ENCODE measurements at places on chromosomes 2 and 18. TPM values are rescaled to one million over a fixed set of nuclear protein-coding genes. Genes with fewer than 3 reads are reported as not detected.
A peak's percentile ranks its signal among the peaks of the same experiment; 100 is the strongest.

GRCh38 chr2:182191061-182191460 lies 205.4 kb downstream of the PPP1R1C start:
- no peak for DNase-seq

DNA sequence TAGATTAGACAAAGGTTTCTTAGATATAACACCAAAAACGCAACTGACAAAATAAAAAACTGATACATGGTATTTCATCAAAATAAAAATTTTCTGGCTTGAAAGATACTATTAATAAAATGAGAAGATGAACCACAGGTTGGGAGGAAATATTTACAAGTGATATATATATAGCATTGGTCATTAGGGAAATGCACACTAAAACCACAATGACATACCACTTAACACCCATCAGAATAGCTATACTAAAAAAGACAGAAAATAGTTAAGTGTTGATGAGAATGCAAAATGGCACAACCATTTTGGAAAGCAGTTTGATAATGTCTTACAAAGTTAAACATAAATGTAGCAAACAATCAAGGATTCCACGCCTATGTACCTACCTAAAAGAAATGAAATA lies 83.9 kb downstream of the SLC66A3 start:
- no peak for DNase-seq

- DNase-seq = peak; percentile 41
Observed at GRCh38 chr2:216082805-216083204, 1.1 kb downstream of the TMEM169 start.

DNA sequence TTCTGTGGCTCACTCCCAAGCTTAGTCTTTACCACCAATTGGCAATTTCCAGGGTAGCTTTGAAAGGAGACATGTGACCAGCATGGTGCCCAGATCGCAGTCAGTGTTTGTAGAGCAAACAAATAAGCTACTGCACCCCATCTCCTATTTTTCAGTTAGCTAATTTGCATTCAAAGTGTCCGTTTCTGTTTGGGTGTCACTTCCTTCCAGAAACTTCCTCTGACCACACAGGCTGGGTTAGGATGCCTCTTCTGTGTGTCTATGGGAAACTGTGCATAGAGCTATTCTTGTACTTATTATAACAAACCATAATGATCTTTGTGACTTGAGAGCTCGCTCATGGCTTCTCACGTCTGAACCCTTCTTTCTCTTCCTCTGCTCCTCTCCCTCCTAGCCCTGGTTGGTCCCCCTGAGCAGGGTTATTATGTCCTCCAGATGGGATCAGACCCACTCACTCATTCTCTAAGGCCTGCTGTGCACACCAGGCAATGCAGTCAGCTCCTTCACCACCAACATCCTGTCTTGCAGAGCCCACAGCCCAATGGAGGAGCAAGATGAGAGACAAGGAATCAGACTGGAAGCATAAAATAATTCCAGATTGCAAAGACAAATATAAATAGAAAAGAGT lies 101.2 kb upstream of the ALK start:
- DNase-seq = no peak

DNA sequence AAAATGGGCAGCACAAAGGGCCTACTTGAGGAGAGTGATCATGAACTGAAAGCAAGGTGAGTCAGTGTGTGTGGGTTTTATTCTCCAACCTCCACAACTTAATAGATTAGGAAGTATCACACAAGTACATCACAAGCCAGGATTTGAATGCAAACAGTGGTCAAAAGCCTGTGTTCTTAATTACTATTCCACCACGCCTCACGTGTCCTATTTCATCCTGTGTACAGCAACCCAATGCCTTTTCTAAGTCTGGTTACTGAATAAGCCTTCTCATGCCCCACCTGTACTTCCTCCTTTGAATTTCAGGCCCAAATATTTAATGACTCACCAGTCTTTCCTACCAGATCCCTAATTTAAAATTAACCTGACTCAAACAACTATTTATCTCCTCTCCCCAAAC lies 755.7 kb upstream of the SLC8A1 start:
- DNase-seq = no peak

- no peak for DNase-seq
Observed at GRCh38 chr18:11899063-11899462, 9.1 kb downstream of the MPPE1 start.

DNA sequence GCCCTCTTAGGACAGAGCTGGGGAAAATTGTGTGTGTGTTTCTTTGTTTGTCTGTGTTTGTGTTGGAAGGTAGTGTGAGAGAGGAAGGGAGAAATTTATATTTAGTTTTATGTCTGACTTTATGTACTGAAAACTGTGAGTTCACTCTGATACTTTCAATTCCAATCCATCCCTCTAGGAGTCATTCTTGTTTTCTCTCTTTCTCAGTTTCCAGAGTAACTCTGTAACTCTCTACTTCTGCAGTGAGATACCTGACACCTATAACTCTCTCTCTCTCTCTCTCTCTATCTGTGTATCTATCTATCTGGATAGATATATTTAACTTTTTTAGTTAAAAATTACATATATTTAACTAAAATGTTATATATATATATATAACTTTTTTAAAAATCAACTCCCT lies 128.7 kb downstream of the UBR3 start:
- DNase-seq = no peak

- no peak for DNase-seq
Observed at GRCh38 chr18:51171223-51171622, 26.3 kb downstream of the MEX3C start.

DNA sequence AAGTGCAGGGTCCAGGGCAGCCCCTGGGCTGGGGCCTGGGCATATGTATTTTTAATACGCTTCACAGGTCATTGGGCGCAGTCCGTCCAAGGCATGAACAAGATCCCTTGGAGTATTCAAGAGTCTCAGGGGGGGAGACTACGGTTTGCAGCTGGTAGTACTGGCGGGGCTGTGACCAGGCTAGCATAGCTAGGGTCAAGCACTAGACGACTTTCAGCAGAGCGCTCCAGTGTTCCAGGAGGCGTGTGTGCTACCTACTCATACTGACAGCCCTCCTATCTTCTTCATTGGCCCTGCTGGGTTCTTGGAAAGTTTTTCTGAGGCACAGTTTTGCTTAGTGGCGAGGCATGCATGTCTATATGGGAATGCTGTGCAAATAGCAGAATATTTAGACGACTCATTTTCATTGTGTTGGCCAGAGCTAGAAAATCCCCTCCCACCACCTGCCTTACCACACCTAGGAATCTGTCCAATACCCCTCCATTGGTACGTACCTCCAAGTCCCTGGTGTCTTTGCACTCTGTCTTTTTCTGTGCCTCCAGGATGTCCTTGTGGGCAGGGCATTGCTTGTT lies 68.2 kb downstream of the GLI2 start:
- DNase-seq = no peak

DNA sequence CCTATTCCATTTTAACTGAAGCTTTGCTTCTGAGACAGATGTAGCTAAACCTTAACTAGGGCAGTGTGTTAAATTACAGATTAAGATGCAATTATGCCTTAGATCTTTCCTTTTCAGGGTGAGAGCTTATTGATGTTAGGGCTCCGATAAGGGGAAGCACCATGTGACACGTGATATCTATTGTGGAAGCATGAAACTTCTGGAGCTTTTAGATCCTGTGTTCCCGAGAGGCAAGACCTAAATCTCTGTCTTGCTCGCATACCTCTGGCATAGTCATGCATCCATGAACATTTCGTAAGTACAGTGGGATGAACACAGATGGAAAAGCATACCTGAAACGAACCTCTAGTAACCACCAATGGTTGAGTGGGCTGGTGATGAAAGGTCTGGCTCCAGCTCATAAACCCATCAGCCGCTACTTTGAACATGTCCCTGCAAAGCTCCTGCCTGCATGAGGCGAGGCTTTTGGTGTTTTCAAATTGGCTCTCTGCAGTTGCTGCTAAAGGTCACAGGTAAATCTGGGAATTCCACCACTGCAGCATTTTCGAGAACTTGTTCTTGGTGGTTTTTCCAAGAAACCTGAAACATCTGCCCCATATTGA lies 3.7 kb upstream of the NRP2 start:
- DNase-seq = no peak

DNA sequence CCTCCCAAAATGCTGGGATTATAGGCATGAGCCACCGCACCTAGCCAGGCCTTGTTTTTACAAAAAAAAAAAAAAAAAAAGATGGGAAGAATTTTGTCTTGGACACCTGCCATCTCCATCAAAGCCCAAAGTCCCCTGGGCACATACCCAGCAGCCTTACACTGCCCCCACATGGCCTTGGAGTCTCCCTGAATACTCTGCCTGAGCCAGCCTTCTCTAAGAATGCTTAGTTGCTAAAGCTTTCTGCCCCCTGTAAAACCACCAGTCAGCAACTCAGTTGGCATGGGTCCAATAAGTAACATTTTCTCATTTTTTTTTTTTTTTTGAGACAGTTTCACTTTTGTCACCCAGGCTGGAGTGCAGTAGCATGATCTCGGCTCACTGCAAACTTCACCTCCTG lies 40.6 kb downstream of the SPC25 start:
- DNase-seq = peak; percentile 20

GRCh38 chr2:69307579-69308064 lies 79.4 kb downstream of the GFPT1 start:
- no peak for DNase-seq

DNA sequence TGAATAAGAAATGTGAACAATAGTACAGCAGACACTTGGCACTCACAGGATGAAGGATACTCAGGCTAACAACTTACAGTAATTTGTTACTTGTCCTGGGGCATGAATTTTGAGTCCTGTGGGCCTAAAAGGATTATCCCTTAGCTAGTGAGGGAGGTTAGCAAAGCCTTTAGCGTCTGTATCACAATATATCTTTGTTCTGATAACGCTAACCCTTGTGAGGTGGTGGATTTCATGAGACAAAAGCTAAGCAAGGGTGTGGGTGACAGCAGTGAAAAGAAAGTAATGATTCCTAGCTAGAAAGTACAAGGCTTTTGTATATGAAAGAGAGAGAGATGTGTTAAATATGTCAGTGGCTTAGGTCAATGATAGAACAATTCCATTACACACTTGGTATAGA lies 46.8 kb upstream of the TTC21B start:
- no peak for DNase-seq

- DNase-seq = no peak
Observed at GRCh38 chr18:9550429-9550828, 63.9 kb downstream of the PPP4R1 start.

DNA sequence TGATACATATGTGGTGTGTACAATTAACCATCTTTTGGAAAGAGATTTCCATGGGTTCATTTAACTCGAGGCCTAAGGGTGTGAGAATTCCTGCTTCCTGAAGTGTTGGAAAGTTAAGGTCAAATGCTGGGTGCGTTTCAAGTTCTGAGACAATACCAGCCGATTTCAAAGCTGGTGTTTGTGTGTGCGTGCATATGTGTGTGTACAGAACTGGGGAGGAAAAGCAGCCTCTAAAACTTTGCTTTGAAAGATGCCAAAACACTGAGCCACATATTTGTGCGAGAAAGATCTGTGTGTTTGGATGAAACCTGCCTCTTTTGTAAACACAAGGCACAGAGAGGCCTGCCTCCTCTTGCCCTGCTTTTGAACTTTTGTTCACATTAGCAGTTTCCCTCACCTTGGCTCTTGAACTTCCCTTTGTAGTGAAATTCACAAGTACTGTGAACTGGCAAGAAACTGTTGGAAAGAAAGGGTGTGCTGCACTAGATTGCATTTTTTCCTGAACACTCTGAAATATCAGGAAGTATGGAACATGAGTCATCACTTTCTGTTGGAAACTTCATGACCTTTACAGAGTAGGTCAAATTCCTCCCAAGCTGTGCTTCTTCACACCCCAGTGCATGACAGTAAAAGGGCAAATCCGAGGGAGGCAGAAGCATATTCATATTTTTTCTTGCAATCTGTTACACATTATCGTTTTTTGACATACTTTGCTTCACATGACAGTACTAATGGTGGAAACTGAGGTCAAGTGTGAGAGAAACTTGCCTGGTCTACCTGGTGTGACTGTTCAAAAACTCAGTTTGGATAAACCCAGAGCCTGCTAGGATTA lies 20.0 kb upstream of the CAVIN2 start:
- DNase-seq = no peak

GRCh38 chr2:226796840-226797288 lies 2.8 kb downstream of the IRS1 start:
- peak; percentile 33 for DNase-seq

DNA sequence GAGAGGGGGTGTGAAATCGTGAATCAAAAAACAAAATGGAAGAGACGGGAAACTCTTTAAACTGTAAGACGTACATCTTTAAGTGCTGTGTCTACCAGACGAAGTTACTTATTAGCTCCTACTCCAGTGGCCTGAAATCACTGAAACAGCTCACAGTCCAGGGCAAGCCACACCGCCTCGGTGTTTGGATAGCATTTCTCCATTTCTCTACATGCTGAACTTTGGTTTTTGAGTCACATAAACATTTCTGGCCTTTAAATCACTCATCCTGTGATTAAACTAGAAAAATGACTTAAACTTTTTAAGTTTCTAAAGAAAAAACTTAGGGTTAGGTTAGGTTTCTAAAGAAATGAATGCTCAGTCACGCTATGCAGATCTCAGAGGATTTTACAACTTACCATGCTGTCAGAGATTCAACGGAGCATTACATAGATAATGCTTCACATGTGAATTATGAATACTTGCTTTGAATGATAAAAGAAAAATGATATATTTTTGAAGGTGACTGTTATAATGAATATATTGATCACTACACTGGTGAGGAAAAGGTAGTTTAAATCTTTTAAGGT lies 138.4 kb downstream of the MBP start:
- DNase-seq = no peak

DNA sequence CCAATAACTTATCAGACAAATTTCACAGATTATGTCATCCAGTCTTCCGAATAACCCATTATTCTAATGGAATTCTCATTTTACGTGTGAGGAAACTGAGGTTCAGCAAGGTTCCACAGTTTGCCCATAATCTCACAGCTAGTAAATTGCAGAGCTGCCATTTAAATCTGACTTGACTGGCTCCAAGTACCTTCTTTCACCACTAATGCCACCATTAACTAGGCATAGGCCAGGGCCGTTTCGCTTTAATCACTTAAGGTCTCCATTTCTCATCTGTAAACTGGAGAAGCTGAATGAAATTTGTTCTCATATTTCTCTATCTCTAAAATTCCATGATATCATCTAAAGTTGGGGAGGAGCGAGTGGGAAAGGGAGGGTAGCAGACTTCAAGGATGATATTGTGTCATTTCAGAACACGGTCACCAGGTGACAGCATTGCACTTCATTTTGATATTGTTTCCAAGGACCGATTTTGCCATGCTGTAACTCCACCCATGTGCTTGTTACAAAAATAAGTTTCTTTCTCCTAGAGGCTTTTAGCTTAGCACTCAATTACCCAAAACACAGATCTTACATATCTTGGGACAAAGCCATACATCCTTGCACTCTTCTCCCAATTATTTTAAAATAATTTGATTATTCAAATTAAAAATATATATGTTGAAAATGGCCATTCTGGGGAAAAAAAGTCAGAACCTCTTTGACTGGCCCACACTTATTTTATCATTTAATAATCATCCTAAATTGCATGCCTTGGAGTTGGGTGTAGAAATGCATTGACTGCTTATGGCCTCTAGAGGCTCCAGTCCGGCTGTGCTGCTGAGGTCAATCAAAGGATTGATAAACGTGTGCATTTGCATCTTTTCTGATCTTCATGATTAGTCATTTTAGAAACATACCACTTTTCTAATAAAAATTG lies 123.8 kb downstream of the AKAIN1 start:
- DNase-seq = peak; percentile 42

Gene VIL1
- not detected for total RNA-seq

Gene TRIM54
- total RNA-seq = 0.16 TPM

Gene OTOS
- total RNA-seq = not detected

Gene TMEM182
- total RNA-seq = 4.4 TPM

Gene B3GNT7
- 0.29 TPM for total RNA-seq

Gene PDCD1
- 19.4 TPM for total RNA-seq

Gene CCDC141
- total RNA-seq = 7.8 TPM

Gene EVX2
- total RNA-seq = not detected

Gene PPP1CB
- 216 TPM for total RNA-seq
